ENCODE measurements at places on chromosomes 2 and 18.

DNA sequence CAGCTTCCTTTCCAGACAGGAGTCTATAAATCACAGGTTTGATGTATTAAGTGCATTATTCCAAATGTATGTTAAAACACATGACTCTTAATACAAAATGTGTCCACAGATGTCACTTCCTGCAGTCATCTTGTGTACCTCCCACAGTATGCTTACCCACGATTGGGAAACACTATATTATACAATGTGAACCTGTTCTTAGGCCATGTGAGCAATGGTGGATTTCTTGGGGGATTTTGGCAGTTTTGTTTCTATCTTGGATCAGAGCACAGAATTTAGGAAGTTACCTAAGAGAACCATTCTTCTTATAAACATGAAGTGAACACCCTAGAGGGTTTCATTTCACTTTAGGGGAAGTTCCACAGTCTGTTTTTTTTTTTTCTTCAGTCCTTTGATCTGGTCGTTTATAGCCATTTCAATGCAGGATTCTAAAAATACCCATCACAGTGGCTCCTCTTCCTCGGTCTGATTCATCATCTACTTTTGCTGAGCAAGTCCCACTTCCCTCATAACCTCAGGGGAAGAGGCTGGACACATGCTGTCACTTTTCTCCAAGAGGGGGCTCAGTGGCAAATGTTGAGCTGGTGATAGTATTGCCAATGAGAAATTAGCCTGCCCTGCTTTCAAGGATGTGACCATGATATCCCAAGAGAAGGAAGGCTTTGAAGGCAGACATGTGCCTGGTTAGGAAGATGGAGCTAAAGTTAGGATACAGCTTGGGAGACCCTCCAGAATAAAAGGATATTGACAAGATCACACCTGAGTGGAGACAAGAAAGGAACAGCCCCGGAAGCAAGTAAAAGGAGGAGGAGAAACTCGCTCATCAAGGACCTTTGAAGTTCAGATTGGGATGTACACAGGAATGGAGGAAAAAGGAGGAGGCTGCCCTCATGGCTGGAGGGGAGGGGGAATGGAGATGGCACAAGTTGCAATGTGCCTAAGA, 22.6 kb downstream of the PLEK start:
- DNase-seq, result no peak

DNA sequence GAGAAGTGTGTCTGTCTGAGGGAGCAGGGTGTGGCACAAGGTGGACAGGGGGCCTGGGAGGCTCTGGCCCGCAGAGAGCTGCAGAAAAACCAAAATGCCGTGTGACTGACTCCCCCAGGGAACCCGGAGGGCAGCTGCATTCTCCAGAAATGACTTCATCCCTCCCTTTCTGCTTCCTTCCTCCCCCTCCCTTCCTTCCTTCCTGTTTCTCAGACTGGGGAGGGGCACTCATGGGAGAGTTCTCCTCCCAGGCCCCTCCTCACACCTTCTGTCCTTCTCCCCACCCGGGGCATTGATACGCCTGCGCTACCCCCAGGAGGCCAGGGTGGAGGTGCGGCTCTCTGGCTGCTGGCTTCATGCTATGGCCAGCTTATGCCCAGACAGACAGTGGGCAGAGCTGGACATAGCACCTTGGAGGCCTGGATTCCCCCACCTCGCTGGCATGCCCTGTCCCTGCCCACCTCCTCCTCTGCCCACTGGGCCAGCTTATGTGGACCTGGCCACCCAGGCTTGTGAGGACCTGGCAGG, 8.2 kb upstream of the GPR17 start:
- DNase-seq, result no peak

- no peak for DNase-seq
Measured at GRCh38 chr2:65031341-65032018, 24.7 kb upstream of the CEP68 start.

DNA sequence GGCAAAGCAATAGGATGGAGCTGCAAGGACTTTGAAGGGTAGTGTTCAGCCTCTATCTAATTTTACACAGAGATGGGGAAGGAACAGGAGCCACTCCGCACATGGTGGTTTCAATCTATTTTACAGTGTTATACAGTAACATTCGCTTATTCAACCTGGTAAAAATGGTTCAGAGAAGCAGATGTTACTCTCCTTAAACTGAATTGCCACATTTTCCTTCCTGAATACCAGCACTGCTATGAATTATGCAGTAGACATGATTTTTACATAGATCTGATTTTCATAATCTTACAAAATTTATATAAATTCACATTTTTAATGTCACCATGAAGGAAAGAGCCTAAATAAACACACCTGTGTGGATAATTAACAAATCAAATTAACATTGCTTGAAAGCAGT, 85.0 kb downstream of the ITGA4 start:
- no peak for DNase-seq

- no peak for DNase-seq
Measured at GRCh38 chr2:180607514-180608049, 372.8 kb upstream of the UBE2E3 start.

GRCh38 chr18:46271488-46271887, 167.3 kb downstream of the HAUS1 start:
- no peak for DNase-seq

Data from non-pigmented ciliary epithelial cell (primary cell).